ENCODE measurements at places on chromosomes 12 and 14. TPM values are rescaled to one million over a fixed set of nuclear protein-coding genes. Genes with fewer than 3 reads are reported as not detected.

Gene CLEC4C
- total RNA-seq: not detected

Gene NEDD1
- 48.0 TPM for total RNA-seq

Gene C14orf132
- 6.9 TPM for total RNA-seq

Gene ALX1
- not detected for total RNA-seq

Gene PMCH
- not detected for total RNA-seq

Gene TAS2R42
- total RNA-seq: not detected

Gene CLEC4E
- total RNA-seq: not detected
